Stimulated activated CD8-positive, alpha-beta memory T cell treated with anti-CD3 and anti-CD28 coated beads, Interleukin-15, amount 100 ng/mL, for 4 hours (primary cell): ENCODE measurements at places on chromosomes 4 and X.

- DNase-seq: no peak
These were observed 145.1 kb downstream of the BEND2 start for GRCh38 chrX:18075603-18076002.

- no peak for DNase-seq
These were observed 120.5 kb downstream of the SLC10A7 start for GRCh38 chr4:146401274-146401673.

GRCh38 chr4:67727124-67727850 is 26.3 kb upstream of the UBA6 start:
- DNase-seq: no peak

DNA sequence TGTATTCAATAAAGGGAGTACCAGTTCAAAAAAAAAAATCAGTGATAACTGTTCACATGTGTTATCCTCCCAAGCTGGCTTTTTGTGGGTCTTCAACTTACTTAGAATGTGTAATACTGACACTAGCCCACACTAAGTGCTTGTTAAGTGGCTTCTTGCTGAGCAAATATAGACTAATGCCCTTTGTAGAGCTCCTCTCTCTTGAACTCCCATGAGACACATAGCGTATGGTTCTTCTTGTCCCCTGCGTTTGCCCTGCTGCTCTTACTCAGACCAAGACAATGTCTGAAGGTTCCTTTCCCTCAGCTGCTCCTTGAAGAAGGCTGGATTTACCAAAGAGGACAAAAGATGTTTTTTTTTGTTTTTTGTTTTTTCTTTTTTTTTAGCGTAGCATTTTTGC is 110.9 kb downstream of the FRAS1 start:
- no peak for DNase-seq

- no peak for DNase-seq
These were observed 56.3 kb downstream of the SHROOM2 start for GRCh38 chrX:9842541-9842940.

GRCh38 chr4:186205156-186205555 is 13.8 kb downstream of the CYP4V2 start:
- DNase-seq: no peak

GRCh38 chrX:16923157-16923556 is 23.3 kb upstream of the REPS2 start:
- DNase-seq: no peak

GRCh38 chrX:9912351-9913145 is 54.6 kb upstream of the CLDN34 start:
- no peak for DNase-seq

DNA sequence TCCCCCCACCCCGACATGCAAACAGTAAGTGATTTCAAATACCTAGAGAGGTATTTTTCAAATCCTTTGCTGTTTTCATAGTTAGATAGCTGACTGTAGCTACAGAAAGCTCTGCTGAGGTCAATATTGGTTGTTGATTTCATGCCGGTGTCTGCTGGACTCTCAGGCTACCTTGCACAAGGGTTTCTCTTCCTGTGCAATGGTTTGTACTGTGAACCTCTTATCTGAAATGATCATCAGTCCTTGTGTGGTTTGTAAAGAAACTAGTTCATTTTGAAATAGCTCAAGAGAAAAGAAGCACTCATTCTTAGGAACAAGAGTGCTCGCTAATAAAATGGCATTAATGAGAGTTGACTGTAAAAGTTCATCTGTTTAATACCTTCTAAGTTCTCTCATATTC is 2.1 kb downstream of the MTM1 start:
- no peak for DNase-seq

DNA sequence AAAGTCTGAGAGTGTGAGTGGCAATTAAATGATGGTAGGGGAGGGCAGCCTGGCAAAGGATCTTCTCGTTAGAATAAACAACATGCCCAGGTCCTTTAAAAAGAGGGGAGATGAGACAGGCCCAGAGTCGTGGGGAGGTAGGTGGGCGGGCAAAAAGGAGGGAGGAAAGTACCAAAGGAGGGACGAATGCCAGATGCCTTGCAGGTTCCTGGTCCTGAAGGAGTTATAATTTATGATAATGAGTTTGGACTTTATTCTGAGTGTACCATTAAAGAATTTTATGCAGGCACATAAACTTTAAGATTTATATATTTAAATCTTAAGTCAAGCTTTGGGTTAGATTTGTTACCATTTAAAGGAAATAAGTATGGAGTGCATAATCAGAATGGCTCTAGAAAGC is 62.3 kb upstream of the SMARCA5 start:
- DNase-seq: no peak
